ENCODE measurements at places on chromosomes 4 and X.

DNA sequence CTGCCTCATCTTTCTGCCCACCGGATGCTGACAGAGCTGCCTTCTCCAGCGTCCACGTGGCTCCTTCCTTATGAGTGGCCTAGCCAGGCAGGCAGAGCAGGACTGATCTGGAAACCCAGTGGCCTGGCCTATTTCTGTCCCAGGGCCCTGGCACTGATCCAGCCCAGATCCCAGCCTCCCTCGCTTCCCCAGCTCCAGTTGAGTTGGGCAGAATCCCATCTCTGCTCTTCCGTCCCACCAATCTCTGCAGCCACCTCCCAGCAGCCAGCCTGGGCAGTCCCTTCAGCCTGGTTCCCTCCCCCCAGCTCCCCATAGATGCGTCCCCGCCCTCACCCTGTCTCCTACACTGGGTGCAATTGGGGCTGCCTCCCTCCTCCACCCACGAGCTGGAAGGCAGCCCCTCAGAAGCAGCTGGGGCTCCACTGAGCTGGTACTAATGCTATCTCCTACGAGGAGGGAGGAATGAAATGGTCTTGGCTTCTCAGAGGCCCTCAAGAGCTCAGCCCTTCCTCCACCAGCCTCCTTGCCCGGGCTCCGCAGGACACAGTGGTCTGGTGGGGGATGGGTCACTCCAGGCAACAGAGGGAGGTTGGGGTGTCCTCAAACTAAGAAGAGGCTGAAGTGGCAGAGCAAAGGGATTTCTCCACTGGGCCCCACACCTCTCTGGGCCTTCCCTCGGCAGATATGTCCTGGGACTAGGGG lies 94.2 kb downstream of the PJA1 start:
- no peak for DNase-seq

DNA sequence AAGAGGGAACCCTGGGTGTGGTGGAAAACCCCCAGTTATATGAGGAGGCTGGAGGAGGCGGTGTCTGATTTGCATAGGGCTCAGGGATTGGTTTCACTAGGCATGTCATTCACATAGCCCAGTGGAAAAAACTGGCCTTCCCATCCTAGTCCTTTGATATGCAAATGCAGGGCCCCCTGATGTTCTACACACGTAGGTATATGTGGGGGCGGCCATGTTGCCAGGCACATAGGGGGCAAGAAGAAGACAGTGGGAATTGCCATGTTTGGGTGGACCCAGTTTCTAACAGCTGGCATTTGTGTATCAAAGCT lies 34.0 kb upstream of the ENPP6 start:
- DNase-seq, result no peak

DNA sequence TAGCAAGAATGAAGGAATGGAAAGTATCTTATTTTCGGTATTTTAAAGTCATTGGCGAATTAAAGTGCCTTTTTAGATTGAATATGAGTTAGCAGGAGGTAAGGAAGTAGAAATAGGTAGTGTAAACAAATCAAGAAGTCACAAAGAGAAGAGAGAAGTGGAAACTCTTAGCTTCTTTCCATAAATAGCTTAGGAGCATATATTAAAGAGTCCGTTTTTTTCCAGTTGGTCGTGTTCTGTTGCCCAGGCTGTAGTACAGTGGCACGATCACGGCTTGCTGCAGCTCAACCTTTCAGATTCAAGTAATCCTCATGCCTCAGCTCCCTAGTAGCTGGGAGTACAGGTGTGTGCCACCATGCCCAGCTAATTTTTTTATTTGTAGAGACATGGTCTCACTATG lies 56.4 kb downstream of the UBE2K start:
- no peak for DNase-seq

- no peak for DNase-seq
Measured at GRCh38 chr4:122434285-122434684, 22.2 kb downstream of the IL2 start.

- DNase-seq, result no peak
Measured at GRCh38 chr4:3407930-3408792, 33.6 kb upstream of the HGFAC start.

DNA sequence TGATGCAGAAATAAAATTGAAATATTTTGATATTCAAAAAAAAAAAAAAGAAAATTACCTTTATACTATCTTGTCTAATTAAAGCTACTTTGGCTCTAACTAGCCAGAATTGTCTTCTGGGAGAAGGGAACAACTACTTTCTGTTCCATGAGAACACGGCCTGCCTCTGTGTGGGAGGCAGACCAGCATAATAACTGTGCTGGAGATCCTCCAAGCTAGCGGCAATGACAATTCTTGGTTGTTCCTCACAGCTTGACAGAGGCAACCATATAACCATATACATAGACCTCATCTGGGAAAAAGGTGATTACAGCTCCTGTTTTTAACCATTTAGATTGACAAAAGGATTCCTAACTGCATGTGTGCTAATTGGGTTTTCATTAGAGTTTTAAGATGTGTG lies 95.7 kb downstream of the RBMX2 start:
- no peak for DNase-seq

DNA sequence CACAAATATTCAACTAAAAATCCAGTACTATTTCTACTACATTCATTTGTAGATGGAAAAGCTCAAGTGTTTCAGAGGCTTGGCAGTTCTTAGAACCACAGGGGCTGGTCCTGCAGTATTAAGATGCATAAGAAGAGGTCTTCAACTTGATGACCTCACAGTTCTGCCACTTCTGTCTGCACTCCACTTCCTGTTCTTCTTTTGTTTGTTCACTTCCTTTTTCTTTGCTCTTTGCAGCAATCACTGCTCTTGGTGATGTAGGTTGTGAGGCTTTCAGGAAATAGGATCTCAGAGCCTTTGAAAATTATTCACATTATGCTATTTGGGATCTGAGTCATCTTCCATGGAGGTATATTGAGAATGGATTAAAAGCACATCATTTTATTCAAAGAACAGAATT lies 602.0 kb upstream of the CPEB2 start:
- no peak for DNase-seq

- no peak for DNase-seq
Measured at GRCh38 chr4:40194602-40195161, 2.1 kb upstream of the RHOH start.

DNA sequence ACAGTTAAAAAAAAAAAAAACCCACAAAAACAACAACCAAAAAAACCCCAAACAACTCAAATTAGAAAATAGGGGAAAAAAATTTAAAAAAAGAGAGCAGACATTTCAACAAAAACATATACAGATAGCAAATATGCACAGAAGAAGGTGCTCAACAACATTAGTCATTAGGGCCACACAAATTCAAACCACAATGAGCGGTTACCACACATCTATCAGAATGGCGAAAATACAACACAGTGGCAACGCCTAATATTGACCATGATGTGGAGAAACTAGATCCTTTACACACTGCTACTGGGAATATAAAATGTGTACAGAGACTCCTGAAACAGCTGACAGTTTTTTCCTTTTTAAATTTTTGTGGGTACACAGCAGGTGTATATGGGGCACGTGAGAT lies 19.4 kb downstream of the LYAR start:
- no peak for DNase-seq

DNA sequence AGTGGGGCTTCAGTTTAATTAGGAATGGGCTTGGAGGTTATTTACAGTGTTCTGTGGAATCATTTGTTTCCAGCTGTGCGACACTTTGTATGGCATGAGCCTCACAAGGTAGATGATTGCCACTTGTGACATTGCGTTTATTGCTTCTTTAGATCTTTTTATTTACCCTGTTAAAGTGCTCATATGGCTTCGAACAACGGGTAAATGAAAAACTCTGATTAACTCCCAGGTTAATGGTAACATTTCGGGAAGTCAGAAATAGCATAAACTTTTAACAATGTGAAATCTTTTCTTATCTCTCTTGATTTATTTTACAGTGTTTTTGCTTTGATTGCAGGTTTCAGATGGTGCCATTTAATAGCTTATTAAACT lies 494.3 kb downstream of the IDS start:
- DNase-seq, result peak; percentile 76

DNA sequence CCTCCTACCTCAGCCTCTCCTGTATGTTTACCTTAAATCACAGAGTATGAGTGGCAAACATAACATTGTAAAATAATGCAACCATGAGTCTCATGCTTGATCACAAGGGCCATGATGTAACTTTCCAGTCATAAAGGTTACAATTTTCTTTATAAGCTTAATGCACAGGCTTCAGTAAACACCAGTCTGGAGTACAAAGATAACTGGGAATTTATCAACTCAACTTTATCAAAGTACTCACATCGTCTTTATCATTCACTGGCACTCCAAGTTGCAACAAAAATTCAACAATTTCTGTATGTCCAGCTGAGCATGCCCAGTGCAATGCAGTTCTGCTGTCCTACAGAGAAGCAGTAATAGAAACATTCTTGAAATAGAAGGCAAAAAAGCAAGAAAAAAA lies 2.8 kb downstream of the PSMD10 start:
- no peak for DNase-seq

DNA sequence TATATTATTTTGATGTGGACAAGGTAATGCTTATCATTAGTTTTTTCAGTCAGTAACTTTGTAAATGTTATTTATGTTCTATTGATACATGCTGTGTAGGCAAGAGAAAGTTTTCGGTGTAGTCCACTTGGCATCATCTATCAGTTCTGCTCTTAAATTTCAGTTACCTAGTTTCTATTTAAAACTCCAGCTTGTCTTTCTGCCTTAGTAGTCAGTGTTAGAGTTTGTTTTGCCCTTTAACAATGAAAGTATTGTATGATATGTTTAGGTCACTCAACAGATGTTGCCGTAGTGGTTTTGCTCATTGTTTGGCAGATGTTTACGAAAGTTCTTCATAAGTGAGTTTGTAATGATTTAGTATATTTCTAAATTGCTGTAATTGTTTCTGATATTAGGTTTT lies 34.9 kb upstream of the FHDC1 start:
- DNase-seq, result no peak

GRCh38 chr4:8919651-8920288 lies 48.1 kb upstream of the HMX1 start:
- DNase-seq, result no peak

- no peak for DNase-seq
Measured at GRCh38 chr4:808860-809570, 16.9 kb downstream of the CPLX1 start.

GRCh38 chr4:109214622-109215301 lies 87.7 kb downstream of the COL25A1 start:
- no peak for DNase-seq

DNA sequence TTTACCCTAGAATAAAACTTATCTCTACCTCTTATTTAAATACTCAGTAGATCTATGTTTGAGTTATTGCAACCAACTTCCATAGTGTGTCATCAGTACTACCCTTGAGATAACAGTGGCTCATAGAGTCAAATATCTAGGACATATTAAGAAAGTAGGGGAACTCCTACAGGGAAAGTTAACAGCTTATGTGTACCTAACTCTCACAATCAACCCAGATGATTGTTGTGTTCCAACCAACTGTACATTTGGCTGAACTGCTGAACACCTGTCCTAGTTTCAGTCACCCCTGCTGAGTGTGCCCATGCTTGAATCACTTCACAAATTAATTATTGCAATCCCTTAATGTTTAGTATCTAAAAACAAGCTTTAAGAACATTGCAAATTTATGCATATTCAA lies 244.2 kb upstream of the GRID2 start:
- DNase-seq, result no peak

DNA sequence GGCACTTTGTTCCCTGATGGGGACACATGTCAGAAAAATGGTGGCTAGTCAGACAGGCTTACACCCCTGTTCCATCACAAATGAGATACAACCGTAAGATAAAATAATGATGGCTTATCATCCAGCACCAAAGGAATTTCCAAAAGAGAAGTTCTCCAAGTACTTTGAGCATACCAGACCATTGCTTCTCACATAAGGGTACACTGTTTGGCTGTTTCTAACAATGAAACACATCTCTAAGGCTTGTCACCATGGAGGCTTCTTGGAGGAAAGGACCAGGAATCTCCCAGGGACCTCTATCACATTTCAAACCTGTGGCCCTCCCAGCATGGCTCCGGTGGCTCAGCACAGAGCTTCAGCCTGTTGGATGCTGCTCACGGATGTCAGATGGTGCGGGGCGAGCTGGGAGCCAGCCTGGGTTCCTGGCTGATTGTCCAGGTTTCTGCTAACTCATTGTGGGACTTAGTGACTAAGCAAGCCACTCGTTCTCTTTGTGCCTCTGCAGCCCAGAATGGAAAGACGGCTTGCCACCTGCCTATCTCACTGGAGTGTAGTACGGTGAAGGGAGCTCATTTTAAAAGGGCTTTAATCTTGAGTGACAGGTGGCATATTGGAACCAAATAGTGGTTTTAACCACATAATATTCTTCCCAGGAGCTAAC lies 54.5 kb downstream of the FHDC1 start:
- DNase-seq, result no peak

DNA sequence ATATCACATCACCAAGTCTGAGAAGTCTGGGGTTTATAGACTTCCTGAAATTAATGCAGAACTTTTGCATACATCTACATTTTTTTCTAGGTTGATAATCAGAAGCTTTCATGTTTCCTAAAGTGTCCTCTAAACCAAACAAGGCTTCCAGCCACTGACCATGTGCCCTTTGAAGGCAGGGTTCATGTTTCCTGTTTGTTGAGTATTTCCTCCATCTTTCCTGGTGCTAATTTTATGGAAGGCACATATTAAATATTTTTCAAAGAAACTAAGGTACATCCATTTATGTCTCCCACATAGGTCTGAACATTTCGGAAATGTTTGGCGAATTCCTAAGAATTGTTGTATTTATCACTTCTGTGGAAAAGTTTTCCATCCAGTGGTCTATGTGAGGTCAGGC lies 5.6 kb downstream of the GALNT7 start:
- DNase-seq, result no peak

GRCh38 chrX:48487362-48487798 lies 11.4 kb downstream of the FTSJ1 start:
- no peak for DNase-seq

GRCh38 chr4:129278868-129279267 lies 182.9 kb downstream of the C4orf33 start:
- DNase-seq, result peak; percentile 32

- no peak for DNase-seq
Measured at GRCh38 chrX:68332201-68332731, 101.0 kb downstream of the OPHN1 start.

DNA sequence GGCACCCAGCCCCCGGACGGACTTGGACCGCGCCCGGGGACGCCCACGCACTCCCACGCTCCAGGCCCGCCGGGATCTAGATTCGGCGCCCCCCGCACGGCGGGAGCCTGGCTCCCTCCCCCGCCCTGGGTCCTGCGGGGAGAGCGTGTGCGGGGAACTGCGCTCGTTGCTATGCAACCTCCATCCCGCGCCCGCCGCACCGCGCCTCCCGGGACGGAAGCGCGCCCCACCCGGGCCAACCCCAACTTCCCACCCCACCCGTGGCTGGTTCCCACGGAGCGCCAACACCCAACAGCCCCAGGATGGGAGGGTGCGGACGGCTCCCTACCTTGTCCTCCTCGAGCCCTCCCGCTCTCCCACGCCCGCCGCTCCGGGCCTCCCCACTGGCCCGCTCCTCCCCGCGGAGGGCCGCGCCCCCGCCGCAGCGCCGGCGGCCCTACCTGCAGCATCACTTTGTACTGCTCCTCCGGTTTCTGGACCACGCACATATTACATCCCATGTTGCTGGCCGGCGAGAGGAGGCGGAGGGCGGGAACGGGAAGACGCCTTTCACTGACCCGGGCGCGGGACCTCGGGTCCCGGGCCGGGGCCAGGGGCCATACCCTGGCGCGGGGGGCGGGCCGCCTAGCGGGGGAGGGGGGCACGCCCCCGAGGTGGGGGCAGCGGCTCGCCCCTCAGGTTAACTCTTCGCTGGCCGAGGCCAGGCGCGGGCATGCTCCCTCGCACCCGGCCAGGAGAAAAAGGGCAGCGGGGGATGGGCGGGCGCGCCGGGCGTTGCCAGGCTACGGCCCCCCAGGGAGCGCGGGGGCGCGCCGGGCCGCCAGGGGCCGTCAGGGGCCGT lies at the start of gene PDZD4:
PDZD4 (minus strand) TSS at position 746 of the 841 bp plus-strand sequence; CDS start at position 500, 246 bp downstream.
- DNase-seq, result peak; percentile 38

Data from NCI-H1105 (cell line).